Aorta (tissue), 5 donors: ENCODE measurements at places on chromosomes 4 and X. TPM values are rescaled to one million over a fixed set of nuclear protein-coding genes. Genes with fewer than 3 reads are reported as not detected.

DNA sequence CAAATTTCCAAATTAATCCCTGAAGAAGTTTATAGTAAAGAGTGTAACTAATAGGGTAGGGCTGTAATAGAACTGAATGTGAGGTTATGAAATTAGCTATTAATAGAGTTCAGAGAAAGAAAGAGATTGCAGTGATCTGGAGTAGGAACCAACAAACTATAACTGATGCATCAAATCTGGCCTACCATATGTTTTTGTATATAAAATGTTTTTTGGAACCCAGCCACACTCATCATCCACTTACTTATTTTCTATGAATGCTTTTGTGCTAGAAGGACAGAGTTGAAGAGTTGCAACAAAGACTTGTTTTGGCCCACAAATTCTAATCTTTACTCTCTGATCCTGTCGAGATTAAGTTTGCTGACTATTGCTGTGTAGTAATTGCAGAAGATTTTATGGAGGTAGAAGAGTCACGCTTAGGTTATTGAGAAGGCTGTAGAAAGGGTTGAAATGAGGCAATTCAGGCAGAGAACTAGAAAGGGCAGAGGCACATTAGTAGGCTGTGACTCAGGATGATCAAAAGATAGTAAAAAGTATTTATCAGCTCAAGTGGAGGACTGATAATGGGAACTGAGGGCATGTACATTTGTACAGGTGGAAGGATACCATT, 298.7 kb upstream of the EMCN start:
- DNase-seq = no peak

- DNase-seq = no peak
Observed at GRCh38 chr4:158422546-158422945, 99.1 kb upstream of the RXFP1 start.

DNA sequence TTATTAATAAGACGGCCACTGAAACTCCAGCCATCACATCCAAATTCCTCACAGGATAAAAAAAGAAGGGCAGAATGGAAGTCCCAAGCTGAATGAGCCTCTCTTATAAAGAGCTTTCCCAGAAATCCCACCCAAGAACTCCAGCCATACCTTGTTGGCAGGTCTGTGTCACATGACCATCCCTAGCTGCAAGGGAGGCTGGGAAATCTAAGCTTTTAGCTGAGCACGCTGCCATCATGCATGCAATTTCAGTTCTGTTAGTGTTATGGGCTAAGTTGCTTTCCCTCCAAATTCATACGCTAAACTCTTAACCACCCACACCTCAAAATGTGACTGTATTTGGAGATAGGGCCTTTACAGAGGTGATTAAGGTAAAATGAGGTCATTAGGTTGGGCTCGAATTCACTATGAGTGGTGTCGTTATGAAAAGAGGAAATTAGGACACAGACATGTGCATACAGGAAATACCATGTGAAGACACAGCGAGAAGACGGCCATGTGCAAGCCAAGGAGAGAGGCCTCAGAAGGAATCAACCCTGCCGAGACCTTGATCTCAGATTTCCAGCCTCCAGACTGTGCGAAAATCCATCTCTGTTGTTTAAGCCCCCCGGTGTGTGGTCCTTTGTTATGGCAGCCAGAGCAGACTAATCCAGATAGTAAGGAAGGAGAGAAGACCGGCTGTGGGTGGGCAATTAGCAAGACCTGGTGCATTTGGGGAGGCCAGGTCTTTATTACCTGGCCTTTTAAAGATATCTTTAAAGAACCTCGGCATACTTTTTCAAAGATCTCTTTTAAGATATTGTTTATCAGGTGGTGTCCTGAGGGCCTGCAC, 317.6 kb downstream of the BCOR start:
- no peak for DNase-seq

DNA sequence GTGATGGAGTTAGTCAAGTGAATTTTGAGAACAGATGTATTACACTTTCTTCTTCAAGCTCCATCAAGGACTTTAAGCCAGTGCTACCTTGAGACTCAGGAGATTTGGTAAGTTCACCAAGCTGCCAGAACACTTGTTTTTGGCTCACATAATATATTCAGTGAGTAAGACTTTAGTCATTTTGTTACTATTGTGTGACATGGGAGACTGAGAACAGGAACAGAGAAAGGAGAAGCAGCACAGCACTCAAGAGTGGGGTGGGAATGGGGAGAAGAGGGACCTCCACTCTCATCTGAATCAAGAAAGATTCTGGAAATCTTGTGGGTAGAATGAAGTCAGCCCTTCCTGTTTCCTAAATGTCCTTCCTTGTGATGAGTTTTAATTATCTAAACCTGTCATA, 87.3 kb upstream of the TET2 start:
- no peak for DNase-seq

PCDH11X gene
- 3.4 TPM for total RNA-seq

FAM47A gene
- total RNA-seq = not detected

DGKK gene
- total RNA-seq = not detected
